ENCODE measurements at places on chromosomes 4 and X.

DNA sequence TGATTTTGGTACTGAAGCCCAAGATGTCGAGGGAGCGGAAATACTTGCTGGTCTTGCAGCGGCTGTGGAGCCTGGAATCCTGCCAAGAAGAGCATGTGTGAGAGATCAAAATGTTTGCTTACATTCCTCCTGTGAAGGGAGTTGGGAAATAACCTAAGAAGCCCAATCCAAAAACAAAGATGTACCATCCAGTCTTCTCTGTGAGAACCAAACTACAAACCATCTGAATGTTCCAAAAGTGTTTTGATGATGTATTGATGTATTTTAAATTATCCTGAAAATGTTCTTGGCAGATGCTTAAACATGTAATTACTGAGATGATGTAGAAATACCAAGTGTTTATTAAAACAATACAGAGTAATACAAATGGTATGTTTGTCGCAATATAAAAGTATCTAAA, 10.1 kb upstream of the ADH1A start:
- no peak for DNase-seq

GRCh38 chrX:13091111-13091765, 46.8 kb upstream of the FAM9C start:
- peak; percentile 42 for DNase-seq

GRCh38 chrX:40105835-40106675, 8.3 kb upstream of the BCOR start:
- peak; percentile 67 for DNase-seq

DNA sequence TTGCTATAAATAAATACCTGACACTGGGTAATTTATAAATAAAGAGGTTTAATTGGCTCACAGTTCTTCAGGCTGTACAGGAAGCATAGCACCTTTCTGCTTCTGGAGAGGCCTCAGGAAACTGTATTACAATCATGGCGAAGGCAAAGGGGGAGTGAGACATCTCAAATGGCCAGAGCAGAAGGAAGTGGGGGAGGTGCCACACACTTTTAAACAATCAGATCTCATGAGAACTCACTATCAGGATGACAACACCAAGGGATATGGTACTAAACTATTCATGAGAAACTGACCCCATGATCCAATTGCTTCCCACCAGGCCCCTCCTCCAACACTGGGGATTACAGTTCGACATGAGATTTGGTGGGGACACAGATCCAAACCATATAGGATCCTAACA, 11.7 kb upstream of the TCEAL9 start:
- no peak for DNase-seq

DNA sequence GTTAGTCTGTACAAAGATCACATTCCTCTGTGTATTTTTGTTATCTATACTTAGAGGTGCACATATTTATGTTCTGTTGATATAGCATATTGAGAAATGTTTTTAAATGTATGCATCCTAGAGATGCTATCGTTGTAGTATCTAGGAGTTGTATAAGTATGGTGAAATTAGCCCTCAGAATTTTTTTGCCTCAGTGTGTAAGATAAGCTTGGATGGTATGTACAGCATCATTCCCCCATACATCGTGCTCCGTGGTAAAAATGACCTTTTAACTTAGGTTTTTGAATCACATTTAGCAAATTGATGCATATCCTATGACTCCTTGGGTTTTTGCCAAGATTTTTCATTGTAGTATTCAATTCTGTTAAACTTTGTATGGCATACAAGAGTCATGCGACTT, 113.5 kb downstream of the RPA4 start:
- DNase-seq = no peak

DNA sequence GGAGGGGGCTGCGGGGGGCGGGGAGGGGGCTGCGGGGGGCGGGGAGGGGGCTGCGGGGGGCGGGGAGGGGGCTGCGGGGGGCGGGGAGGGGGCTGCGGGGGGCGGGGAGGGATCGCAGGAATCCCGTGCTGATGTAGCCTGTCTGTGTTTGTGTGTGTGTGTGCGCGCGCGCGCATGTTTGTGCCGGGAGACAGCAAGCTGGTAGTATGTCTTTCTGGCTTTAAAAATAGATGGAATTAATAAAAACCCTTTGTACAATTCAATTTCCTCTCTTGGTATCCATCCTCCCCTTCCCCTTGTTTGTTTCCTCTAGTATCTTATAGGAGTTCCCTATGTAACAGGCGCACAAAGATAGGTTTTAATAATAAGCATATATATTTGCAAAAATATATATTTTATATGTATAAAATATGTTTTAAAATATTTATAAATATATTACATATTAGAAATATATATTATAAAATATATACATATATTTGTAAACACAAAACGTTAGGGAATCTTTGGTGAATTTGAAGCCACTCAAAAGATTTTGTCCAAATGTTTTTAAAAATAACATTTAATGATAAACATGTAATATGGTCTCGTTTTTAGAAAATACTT, 782 bp downstream of the ARHGAP24 start:
- no peak for DNase-seq

GRCh38 chr4:42445038-42445437, 47.8 kb downstream of the SHISA3 start:
- no peak for DNase-seq

- no peak for DNase-seq
Measured at GRCh38 chr4:7209699-7210098, 17.4 kb downstream of the SORCS2 start.

Measured in immature natural killer cell (primary cell).